ENCODE measurements at places on chromosomes 4 and X.

- no peaks in the 10 kb centered on the region for H3K4me1 ChIP-seq
- no peaks in the 10 kb centered on the region for H3K27me3 ChIP-seq
These were observed 359.2 kb downstream of the IDS start for GRCh38 chrX:149145845-149146285.

DNA sequence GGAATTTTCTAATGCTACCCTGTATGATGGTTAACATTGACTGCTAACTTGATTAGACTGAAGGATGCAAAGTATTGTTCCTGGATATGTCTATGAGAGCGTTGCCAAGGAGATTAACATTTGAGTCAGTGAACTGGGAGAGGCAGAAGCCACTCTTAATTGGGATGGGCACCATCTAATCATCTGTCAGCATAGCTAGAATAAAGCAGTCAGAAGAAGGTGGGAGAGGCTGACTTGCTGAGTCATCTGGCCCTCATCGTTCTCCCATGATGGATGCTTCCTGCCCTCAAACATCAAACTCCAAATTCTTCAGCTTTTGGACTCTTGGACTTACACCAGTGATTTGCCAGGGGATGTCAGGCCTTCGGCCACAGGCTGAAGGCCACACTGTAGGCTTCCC lies 878.5 kb downstream of the PCDH7 start:
- no peaks in the 10 kb centered on the region for H3K36me3 ChIP-seq
- H3K27me3 ChIP-seq, result no peaks in the 10 kb centered on the region
- DNase-seq, result no peak
- H3K4me3 ChIP-seq, result no peak overlapping the region

DNA sequence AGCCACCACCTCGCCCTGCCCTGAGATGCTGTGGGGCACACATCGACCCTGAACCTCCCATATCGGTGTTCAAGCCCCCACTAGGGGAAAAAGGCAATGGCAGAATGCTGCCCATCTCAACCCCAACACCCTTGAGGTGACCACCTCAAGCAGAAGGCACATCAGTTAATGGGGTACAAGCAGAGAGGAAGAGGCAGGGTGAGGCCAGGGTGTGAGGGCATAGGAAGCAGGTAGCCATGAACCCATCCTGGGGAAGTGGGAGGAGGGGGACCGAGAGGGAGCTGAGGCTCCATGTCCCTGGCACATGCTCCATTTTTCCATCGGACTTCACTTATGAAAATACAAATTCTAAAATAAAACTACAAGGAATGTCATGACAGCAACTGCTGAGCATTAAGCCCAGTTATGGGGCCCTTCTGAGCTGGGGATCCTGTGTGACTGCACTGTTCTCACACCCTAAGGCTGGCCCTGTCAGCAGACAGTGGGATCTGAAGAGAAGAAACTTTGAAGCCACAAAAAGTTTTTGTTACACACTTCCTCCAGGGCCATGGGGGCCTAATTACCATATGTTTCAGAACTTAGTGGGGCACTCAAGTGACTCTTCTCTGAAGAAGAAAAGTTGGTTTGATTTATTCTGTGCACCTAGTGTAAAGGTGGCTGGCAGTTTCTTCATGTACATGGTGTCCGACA lies 68.2 kb upstream of the FAM241A start:
- H3K36me3 ChIP-seq, result no peaks in the 10 kb centered on the region
- no peak overlapping the region for H3K27ac ChIP-seq

- peaks cover 13% of the 10 kb centered on the region for H3K4me1 ChIP-seq
- no peaks in the 10 kb centered on the region for H3K27me3 ChIP-seq
- H3K27ac ChIP-seq, result peak overlapping the region; percentile 78
- H3K36me3 ChIP-seq, result peaks cover 18% of the 10 kb centered on the region
These were observed 579 bp downstream of the ABCD1 start for GRCh38 chrX:153725039-153725831.

GRCh38 chrX:17552044-17552650 lies 177.1 kb downstream of the NHS start:
- H3K4me1 ChIP-seq, result peaks cover 6% of the 10 kb centered on the region
- no peak overlapping the region for H3K4me3 ChIP-seq
- no peaks in the 10 kb centered on the region for H3K27me3 ChIP-seq
- DNase-seq, result no peak

DNA sequence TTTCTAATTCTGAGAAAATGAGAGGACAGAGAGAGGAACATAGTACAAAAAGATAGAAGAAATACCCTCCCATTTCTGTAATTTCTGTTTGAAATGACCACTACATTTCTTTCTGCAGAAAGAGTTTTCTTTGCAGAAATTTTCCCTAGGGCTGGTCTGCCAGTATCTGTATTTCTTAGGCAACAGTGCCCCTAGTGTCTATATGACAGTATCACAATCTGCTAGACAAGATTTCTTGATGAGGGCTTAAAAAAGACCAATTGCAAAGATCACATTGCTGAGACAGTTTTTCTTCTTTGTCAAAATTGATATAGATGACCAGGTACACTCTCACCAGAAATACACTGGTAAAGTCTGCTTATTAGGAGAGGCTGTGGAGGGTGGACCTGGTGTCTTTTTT lies 81.0 kb upstream of the ZDHHC15 start:
- no peak overlapping the region for H3K4me3 ChIP-seq
- H3K27ac ChIP-seq, result no peak overlapping the region
- DNase-seq, result no peak
- H3K4me1 ChIP-seq, result no peaks in the 10 kb centered on the region
- peaks cover 2% of the 10 kb centered on the region for H3K36me3 ChIP-seq

- H3K4me1 ChIP-seq, result no peaks in the 10 kb centered on the region
- H3K27ac ChIP-seq, result no peak overlapping the region
- H3K4me3 ChIP-seq, result no peak overlapping the region
- DNase-seq, result no peak
These were observed 56.0 kb downstream of the NUDT11 start for GRCh38 chrX:51440365-51440764.

- H3K27me3 ChIP-seq, result peaks cover 63% of the 10 kb centered on the region
- no peak for DNase-seq
- no peaks in the 10 kb centered on the region for H3K4me1 ChIP-seq
- H3K27ac ChIP-seq, result no peak overlapping the region
- no peaks in the 10 kb centered on the region for H3K36me3 ChIP-seq
These were observed 51.9 kb upstream of the DCTD start for GRCh38 chr4:182968917-182969650.
